ENCODE measurements at places on chromosomes 6 and 20. TPM values are rescaled to one million over a fixed set of nuclear protein-coding genes. Genes with fewer than 3 reads are reported as not detected.

The PBOV1 gene
- total RNA-seq = not detected

The CALHM4 gene
- total RNA-seq = 0.44 TPM

The EEF1E1 gene
- total RNA-seq = 27.3 TPM

The MUC21 gene
- total RNA-seq = not detected

The BMP6 gene
- 4.6 TPM for total RNA-seq

The PACSIN1 gene
- 285 TPM for total RNA-seq

The PKHD1 gene
- total RNA-seq = 0.10 TPM

The NR2E1 gene
- 5.4 TPM for total RNA-seq

The KIF6 gene
- total RNA-seq = 10.5 TPM

The CLPSL2 gene
- total RNA-seq = not detected

The SIRPG gene
- not detected for total RNA-seq

The TAGAP gene
- total RNA-seq = 2.4 TPM

The GJA10 gene
- not detected for total RNA-seq

The RTF2 gene
- 107 TPM for total RNA-seq

The TRIM31 gene
- not detected for total RNA-seq

The EYS gene
- total RNA-seq = 0.44 TPM

The ENTPD6 gene
- 165 TPM for total RNA-seq

DNA sequence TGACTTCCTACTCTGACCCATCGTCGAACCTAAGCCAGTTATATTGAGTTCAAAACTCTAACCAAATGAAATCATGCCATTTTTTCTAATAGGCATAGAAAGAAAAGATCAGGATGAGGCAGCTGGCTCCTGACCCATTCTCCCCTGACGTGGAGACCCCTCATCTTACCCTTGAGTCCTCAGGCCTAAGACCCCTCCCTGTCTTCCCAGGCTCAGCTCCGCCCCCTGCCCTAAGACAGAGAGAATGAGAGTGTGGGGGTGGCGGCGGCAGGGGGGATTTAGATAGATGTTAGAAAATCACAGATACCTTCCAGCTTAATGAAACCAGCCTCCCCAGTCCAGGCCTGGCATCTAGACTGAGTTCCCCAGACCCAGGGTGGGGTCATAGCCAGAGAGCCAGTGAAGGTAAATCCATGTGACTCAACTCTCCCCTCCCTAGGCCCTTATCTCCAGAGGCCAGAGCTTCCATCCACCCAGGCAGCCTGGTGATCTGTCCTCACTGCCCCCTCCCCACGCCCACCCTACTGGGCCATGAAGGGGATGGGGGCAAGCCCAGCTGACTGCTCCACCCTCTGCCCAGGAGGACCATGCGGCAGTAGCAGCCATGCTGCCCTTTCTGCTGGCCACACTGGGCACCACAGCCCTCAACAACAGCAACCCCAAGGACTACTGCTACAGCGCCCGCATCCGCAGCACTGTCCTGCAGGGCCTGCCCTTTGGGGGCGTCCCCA, 6.8 kb downstream of the TMEM63B start:
- DNase-seq = no peak

- DNase-seq = no peak
Observed at GRCh38 chr6:56637640-56638039, 5.0 kb downstream of the DST start.

DNA sequence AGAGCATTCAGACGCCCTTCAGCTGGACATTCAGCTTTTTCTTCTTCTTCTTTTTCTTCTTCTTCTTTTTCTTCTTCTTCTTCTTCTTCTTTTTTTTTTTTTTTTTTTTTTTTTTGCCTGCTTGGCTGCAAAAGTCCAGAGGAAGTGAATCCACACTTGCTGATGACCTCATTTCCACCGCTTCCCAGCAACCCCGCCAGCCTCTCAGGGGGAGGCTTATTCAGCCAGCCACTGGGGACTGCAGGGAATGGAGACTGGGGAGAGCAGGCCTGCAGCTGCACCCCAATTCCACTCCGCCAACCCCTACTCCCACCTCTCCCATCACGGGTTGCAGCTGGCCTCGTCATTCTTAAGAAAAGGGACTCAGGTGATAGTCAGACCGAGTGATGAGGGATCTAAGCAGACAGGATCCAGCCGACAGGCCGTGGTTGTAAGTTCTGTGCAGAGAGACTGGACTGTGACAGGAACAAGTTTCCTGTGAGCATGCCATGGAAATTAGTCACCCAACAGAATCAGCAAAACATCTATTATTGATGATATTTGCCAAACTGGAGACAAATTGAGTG, 59.0 kb upstream of the QKI start:
- DNase-seq = peak; percentile 74

- no peak for DNase-seq
Observed at GRCh38 chr20:50254466-50255079, 63.9 kb downstream of the CEBPB start.

DNA sequence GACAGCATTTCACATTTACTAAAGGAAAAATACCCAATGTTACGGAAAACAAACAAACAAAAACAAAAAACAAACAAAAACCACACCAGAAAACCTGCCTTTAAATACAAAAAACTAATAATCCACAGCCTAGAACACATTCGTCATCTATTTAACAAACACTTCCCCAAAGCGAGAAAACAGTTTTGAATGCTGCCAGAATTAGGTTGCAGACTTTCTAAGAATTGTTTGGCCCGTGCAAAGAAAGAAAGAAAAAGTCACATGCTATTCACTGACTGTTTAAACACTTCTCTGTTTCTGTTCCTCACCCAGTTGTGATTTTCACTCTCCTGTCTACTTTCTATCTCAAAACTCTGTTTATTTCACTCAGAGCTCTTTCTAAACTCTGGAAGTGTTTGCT, 52.5 kb downstream of the BCAS1 start:
- no peak for DNase-seq

- DNase-seq = no peak
Observed at GRCh38 chr6:137191236-137191635, 17.8 kb upstream of the IL22RA2 start.

GRCh38 chr6:167550941-167551627, 226.2 kb downstream of the TTLL2 start:
- no peak for DNase-seq

- DNase-seq = no peak
Observed at GRCh38 chr6:131651782-131652181, 14.7 kb downstream of the ENPP3 start.

- DNase-seq = no peak
Observed at GRCh38 chr6:90288404-90288803, 8.2 kb downstream of the BACH2 start.

GRCh38 chr6:147942363-147942762, 400.3 kb upstream of the SASH1 start:
- DNase-seq = no peak

GRCh38 chr6:21270636-21271201, 322.8 kb upstream of the SOX4 start:
- no peak for DNase-seq

DNA sequence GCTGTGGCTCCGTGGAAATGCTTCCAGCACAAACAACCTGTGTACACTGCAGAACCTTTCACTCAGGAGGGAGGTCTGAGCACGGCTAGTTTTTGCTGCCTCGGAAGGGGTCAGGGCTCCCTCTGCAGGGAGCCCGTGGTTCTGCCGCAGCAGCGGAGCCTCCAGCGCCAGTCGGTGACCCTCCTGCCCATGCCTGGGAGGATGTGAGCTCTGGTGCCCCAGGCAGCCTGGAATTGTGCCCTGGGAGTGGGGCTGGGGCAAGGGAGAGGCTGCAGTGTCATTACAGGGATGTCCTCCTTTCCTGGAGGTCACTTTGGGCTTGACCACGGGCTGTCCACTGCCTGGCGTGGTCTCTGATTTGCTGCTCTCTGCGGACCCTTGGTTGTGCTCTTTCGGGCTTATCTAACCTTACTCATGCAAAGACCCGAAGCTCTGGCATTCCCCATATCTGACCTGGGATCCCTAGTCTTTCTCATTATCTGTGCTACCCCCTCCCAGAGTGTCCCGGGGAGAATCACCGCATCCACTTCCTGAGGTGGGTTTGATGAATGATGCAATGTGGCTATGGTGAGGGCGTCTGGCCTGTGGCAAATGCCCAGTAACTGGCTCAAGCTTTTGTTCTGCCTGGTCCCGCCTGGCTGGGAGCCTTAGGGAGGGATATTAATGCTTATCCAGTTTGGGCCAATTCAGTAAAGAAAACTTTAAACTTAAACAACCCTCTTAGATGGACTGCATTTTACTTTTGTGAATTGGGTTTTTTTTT, 59.6 kb upstream of the TAGAP start:
- DNase-seq = peak; percentile 61

DNA sequence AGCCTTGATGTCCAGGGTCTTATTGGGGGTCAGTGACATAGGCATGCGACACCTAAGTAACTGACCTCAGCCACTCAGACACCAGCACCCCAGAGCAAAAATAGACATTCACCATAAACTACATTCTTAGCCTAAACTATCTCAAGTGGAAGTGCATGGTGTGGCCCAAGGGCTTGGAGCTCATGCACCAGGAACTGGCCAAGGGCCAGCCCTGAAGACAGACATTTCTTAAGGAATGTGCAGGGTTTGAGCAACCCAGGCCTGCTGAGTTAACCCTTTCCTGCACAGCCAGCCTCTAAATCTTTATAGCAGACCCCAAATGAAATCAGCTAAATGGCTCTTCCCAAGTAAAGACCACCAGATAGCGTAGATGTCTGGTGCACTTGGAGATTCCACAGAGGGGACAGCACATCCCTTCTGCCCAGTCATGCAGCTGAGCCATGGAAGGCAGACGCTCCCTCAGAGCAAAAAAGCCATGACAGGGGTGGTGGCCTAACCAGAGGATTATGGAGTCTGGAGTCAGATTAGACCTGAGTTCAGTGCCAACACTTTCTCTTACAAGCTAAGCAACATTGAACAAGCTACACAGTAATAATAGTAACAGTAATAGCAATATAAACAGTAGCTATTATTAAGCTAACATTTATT, 222.6 kb downstream of the ZMYND8 start:
- DNase-seq = no peak

GRCh38 chr6:38100380-38100779, 280.9 kb downstream of the ZFAND3 start:
- DNase-seq = no peak

DNA sequence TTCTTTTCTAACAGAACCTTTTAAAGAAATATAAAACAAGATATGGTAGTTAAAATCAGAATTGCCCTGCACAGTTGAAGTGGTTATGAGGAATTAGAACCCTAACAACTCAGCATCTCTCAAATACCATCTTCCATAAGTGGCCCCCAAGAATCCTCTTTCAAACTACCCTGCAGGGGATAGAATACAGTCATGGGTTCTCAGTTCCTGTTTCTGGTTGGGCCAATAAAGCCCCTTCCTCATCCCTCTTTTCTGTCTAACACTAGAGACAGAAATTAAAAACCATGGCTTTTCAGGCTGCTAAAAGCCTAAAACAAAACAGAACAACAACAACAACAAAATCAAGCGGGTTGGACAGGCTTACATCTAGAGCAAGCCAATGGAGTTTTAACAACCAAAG, 6.7 kb upstream of the LCA5 start:
- no peak for DNase-seq

- DNase-seq = no peak
Observed at GRCh38 chr6:152680879-152681517, 16.7 kb upstream of the MYCT1 start.

DNA sequence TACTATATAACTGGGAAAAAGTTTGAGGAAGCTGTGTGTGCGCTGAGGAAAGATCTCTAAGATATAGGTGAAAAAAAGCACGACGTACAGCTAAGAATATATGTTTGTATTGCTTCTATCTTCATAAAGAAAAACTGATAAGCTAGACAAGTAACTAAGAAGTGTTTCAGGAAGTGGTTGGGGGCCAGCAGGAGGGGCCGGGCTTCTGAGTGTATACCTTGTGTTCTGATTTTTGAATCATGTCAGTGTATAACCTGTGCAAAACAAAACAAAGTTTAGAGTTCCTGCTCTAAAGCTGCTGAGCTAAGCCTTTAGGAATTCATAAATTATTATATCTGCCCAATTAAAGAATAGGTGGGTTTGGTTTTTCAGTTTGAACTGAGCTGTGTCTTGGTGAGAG, 7.9 kb upstream of the OSER1 start:
- DNase-seq = no peak

DNA sequence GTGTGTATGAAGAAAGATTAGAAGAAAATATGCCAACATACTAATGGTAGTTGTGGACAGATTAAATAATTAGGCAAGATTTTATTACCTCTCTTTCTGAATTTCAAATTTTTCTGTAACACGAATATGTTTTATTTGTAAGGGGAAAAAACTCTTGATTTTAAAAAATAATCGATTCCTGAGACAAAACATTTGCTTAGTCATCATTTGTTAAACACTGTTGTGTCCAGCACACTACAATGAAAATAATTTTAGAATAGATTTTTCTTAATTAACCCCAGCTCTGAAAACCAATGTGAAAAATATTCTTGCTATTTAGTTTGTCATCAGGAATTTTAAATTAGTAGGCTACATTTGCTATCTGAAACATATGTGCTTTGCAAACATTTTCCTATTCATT, 253.0 kb downstream of the TRDN start:
- DNase-seq = no peak

DNA sequence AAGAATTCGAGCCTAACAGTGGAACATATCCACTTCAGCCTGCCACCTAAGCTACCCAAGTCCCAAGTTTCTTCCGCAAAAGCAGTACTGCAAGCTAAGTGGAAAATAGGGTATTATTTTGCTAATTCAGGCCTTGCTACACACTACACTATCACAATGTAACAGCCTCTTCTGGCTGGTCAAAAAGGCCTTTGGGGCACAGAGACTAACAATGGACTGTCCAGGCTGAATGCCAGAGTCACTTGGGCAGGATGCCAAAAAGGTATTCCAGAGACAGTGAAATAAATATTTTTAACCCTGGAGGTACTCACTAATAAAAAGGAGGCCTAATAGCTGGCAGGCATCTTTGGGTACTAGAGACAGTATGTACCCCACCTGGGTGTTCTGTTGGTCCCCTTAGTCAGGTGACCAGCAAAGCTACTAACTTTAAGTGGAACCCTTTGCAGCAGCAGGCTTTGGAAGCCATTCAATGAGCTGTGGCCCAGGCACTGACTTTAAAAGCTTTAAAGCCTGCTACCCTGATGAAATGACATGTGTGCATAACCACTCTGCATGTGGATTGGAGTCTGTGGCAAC, 692.1 kb downstream of the HTR1B start:
- DNase-seq = no peak

- no peak for DNase-seq
Observed at GRCh38 chr6:159633196-159633595, 59.8 kb downstream of the SOD2 start.

DNA sequence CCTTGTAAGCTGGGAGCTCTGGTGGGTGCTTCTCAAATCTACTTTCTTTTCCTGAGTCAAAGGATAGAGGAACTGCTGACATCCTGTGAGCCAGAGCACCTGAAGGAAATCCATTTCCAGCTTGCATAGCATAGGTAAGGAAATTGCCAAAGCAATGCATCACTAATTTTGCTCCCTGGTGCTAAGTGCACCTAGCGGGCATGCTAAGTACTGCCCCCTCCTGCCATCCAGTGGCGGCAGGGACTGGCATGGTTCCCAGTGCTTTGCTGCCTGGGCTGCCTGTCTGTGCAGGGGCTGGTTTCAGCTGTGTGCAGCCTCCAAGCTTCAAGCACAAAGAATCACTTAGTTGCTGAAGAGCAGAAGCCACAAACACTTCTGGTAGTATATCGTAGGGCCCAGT, 63.9 kb downstream of the FARS2 start:
- peak; percentile 22 for DNase-seq
